ENCODE measurements at places on chromosomes 4 and X.

DNA sequence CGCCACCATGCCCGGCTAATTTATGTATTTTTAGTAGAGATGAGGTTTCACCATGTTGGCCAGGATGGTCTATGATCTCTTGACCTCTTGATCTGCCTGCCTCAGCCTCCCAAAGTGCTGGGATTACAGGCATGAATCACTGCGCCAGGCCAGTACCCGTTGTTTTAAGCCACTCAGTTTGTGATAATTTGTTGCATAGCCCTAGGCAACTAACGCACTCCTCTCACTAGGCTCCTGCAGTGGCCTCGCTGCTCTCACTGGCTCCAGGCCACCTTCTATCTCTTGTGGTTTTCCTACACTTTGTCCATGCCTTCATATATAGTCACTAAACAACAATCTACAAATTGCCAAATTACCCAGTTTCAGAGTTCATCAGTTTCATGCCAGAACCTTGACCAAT is 58.1 kb downstream of the DCHS2 start:
- no peak for DNase-seq

DNA sequence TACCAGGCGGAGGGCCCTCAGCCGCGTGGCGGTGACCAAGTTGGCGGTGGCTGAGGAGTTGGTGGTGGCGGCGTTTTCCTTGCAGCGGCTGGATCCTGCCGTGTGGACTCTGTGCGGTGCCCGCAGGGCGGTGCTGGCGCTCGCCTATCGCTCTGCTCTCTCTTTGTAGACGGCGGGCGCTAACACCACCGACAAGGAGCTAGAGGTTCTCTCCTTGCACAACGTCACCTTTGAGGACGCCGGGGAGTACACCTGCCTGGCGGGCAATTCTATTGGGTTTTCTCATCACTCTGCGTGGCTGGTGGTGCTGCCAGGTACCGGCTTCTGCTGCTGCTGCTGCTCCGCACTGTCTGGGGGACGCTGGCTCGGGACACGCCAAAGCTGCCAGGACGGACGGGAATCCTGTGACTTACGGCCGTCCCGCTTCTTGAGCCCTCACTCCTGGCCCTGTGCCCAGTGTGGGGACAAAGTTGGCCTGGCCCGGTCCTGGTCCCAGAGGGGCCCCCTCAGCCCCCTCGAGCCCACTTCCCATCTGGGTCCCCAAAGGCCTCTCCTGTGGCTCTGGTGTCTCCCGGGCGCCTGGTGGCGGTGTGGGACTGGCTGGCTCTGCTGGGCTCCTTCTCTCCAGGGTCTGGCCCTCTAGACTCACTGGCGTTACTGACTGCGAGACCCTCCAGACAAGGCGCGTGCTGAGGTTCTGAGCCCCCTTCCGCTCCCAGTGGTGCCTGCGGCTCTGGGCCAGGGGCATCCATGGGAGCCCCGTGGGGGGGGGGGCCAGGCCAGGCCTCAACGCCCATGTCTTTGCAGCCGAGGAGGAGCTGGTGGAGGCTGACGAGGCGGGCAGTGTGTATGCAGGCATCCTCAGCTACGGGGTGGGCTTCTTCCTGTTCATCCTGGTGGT is 10.7 kb downstream of the FGFR3 start:
- no peak for DNase-seq

GRCh38 chr4:137934911-137935310 is 307.2 kb downstream of the SLC7A11 start:
- no peak for DNase-seq

DNA sequence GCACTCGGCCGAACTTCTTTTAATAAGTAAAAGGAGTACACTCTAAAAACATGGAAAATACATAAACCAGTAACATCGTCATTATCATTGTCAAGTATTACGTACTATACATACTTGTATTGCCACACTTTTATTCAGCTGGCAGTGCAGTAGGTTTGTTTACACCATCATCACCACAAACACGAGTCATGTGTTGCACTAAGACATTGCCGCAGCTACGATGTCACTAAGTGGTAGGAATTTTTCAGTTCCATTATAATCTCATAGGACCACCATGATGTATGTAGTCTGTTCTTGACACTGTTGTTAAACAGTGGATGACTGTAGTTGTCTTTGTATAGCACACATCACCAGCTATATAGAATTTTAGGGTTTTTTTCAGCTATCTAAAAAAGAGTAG is 48.0 kb upstream of the TMEM131L start:
- no peak for DNase-seq

GRCh38 chr4:180680305-180680704 is 1562.9 kb upstream of the TENM3 start:
- DNase-seq = no peak

- no peak for DNase-seq
These were observed 27.7 kb upstream of the GLRB start for GRCh38 chr4:157048248-157048647.

DNA sequence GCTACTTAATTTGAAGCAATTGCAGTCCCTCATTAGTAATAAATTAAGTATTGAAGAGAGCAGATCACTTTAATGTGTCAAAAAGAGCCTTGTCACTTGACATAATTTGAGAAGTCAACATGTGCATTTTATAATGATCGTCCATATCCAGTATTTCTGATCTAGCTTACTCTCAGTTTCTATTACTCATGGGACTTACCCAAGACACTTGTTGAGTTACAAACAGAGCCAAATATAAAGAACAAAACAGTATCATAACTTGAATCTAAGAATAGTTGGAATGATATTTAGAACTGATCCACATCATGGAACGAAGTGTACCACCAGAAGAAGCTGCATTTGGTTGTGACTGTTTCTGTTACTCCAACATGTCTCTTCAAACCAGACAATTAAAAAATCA is 54.7 kb downstream of the SLITRK4 start:
- no peak for DNase-seq

DNA sequence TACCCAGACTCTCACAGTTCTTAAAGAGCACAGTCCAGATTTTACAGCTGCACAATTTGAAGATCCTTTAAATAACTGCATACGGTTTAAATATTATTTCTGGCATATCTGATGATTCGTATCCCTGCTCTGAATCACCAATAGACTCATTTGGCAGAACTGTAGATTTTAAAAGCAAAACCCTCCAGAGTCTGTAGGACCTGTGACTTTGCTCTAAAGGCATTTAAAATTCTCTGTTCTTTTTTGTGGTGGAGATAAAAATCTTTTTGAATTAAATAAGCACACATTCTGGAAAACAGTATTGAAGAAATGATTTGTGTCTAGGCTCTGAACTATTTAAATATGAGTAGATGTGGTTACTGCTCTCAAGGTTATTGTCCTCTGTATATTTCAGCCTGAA is 246.2 kb upstream of the PITX2 start:
- DNase-seq = no peak

Data from GM13976 (cell line).